NCI-H510A treated with DMSO at 0.1 percent for 48 hours (cell line): ENCODE measurements at places on chromosomes 16 and 17.
A peak's percentile ranks its signal among the peaks of the same experiment; 100 is the strongest.

DNA sequence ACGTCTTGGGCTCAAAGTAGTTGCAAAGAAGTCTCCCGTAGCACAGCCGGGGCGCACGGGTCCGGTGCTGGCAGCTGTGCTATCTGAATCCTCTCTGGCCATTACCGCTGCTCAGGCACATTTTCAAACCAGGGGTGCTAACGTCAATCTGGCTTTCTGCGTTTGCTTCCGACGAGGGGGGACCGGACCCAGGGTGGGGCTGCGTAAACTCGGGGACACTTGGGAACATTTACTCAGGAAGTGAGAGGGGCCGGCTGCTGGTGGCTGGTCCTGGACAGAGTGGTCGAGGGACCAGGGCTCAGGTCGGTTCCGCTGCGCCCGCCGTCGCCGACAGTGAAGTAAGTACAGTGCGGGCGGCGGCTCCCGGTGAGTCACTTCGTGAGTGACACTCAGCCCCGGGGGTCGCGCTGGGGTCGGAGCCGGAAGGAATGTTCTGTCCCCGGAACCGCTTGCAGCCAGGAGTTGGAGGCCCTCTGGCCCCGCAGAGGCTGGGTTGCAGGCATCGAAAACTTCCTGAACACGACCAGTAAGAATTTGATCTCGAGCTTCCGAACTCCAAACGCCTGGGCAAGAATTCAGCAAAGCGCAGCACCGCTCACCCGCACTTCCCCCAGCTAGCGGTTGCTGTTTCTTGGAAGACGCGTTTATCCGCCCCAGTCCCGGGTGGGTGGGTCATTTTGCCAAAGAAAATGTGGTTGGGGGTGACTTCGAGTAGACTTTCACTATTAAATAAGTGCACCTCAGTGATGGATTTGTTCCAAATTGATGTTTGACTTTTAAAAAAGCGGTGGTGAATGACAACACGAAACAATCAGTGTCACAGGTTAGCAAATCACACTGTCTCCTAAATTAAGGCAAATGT, 1.4 kb upstream of the HS3ST3B1 start:
- DNase-seq, result no peak

GRCh38 chr16:27273330-27273669, 4.7 kb upstream of the NSMCE1 start:
- DNase-seq, result no peak

- no peak for DNase-seq
These were observed 20.1 kb upstream of the DLX3 start for GRCh38 chr17:50015146-50015545.

DNA sequence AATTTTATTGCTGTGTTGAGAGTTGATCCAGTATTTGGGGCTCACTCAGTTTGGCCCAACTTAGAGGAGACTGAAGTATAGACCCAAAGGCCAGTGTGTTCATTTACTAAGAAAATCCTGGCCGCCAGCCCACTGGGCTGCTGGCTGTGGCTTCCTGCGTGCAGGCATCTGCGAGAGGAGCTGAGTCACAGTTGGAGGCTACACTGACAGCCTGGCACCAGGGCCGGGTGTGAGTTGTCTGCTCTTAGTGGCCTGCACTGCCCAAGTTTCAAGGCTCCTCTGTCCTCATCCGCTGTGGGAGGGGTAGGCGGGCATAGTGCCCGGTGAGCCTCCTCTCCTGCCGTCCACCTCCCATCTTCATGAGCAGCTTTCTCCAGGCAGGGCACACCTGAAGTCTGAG, 54.2 kb downstream of the PLD6 start:
- DNase-seq, result no peak

GRCh38 chr17:66946251-66946650, 18.3 kb upstream of the CACNG4 start:
- no peak for DNase-seq

DNA sequence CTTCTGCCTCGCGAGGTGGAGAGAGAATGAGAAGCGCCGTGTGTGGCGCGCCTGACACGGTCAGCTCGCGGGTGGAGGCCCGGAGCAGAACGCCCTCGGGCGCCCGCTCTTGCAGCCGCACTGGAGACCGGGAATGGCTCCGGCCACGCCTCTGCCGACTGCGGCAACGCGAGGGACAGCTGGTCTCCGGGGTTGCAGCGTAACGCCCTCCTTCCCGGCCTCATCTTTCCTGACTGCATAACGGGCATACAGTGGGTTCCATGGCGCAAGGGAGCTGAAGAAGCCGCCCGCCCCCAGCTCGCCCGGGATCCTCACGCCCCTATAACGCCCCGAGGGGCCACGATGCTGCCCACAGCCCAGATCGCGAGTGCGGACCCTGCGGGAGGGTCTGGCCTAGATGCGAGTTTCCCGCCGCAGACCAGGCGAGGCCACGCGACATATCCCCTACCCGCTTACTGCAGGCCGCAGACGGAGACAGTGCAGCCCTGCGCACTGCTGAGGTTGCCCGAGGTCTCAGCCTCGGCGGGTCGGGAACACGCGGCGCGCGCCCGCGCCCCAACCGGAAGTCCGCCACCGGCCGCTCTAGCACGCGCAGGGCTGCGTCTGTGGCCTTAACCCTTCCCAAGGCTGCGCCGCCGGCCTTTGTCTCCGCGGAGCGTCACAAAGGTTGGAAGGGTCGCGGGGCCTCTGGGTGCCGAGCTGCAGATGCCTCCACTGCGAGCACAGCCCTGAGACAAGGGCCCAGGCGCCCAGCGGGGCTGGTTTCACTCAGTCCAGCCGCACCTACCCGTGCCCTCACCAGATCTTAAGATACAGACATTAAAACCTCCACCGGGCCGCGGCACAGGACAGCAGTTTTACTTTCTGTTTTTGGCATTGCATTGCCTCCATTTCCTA, 18.8 kb downstream of the BCL7C start:
- peak; percentile 93 for DNase-seq

DNA sequence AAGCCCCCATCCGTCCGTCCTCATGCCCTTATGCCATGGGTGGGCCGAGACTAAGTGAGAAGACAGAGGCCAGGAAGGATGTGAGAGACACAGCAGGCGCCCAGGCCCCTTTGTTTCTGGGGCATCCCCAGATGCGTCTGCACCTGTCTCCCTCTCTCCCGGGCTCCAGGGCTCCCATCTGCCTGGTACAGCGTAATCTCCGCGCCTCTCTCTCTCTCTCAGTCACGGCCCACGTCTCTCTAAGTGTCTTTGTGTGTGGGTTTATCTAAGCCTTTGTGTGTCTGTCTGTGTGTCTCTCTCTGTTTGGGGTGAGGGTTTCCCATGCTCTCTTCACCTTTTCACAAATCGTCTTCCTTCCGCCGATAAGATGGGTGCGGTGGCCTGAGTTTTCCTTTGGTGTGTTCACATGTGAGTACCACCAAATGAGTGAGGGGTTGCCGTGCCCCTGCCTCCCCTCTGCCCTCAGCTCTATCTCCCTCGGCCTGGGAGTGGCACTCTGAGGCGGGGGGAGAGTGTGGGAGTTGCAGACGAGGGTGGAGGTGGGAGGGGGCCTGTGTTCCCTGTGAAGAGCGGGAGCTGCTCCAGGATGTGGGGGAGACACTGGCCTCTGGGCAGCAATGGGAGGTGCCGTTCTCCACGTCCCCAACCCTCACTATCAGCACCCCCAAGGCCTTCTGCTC, 25.8 kb upstream of the ABCC3 start:
- DNase-seq, result peak; percentile 58

GRCh38 chr17:61307905-61308886, 91.4 kb upstream of the TBX2 start:
- no peak for DNase-seq

DNA sequence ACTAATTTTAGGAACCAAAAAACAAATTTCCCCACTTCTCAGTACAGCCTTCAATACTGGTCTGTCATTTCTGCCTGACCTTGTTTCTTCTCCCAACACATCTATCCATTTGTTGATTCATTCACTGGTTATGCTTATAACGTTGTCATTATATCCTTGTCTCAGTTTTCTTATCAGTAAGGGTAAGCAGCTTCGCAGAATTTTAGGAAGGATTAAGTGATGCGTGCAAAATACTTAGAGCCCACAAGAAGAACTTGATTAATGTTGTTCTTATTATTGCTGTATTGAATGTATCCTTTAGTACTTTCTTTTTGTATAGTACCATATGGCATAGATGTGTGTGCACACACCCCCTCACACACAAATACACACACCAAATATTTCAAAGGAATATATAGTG, 403.5 kb upstream of the HSBP1 start:
- DNase-seq, result no peak

- no peak for DNase-seq
These were observed 14.1 kb downstream of the PPL start for GRCh38 chr16:4922721-4923342.

GRCh38 chr16:54106057-54106456, 180.5 kb downstream of the IRX3 start:
- DNase-seq, result peak; percentile 1

GRCh38 chr17:63291258-63291657, 154.8 kb downstream of the CYB561 start:
- DNase-seq, result no peak

DNA sequence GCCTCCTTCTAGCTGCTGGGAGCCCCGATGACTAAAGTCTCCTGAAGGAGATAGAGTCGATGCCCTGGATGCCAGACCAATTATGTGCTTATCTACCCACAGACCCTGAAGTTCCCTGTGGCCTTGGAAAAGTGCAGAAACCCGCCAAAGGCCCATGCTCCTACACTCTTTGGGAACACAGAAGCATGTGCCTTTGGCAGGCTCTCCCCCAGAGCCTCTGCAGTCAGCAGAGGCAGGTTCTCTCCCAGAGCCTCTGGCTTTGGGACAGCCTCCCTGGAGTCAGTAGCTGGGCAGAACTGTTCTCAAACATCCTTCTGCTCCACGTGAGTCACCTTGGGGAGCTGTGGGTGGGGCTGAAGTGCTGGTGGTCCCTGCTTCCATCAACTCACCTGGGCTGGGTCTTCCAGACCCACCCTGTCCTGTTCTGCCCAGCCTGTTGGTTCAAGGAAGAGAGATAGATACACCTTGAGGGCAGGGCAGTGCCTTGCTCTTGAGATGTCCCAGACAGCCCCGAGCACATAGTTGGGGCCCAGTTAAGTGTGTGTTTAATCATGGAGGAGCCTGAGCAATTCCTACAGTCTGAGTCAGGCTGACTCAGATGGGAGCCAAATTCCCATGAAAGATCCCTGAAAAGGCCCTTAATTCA, 3.2 kb upstream of the CDK5RAP3 start:
- DNase-seq, result no peak
